ENCODE measurements at places on chromosomes 1 and 21.

DNA sequence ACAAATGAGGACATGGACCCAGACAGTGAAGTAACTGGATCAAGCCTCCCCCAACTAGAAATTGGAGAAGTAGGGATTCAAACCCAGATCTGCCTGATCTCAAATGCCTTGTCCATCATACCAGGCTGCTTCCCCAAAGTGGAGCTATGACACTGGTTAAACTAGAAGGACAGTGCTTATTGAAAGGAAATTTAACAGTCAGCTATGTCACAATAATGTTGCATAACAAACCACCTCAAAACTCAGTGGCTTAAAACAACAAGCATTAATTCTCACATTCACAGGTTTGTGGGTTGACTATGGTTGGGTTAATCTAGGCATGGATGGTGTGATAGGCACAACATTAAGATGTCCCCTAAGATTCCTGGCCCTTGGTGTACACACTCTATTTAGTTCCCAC is 107.1 kb downstream of the TAS1R2 start:
- DNase-seq: no peak

DNA sequence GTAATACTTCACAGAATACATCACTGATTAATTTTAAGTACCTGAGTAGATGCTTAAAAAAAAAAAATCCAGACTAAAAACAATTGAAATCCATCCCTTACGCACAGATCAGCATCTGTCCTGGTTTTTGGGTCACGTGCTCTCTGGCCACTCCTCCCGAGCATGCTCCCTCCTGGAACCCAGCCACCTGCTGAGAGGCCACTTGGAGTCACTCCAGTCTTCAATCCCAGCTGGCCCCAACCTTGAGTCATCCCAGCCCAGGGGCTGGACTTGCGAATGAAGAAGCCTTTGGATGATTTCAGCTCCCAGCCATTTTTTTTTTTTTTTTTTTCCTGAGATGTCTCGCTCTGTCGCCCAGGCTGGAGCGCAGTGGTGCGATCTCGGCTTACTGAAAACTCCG is 8.9 kb downstream of the MAP1LC3C start:
- DNase-seq: no peak

GRCh38 chr1:85411567-85412305 is 53.2 kb downstream of the DDAH1 start:
- DNase-seq: no peak

DNA sequence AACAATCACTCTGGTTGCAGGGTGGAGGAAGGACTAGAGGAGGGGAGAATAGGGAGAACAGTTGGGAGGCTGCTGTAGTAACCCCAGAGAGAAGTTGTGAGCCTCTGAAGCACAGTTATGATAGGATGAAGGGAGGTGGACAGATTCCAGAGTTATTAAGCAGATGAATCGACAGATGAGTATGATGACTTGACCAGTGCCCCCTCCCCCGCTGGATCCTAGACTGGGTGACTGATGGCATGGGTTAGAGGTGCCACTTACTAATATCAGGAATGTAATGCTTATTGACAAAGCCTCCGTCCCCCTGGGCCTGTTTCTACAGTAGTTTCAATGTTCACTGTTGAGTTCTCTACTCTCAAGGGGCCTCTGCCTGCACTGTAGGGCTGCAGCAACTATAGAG is 14.0 kb upstream of the TIPRL start:
- no peak for DNase-seq

DNA sequence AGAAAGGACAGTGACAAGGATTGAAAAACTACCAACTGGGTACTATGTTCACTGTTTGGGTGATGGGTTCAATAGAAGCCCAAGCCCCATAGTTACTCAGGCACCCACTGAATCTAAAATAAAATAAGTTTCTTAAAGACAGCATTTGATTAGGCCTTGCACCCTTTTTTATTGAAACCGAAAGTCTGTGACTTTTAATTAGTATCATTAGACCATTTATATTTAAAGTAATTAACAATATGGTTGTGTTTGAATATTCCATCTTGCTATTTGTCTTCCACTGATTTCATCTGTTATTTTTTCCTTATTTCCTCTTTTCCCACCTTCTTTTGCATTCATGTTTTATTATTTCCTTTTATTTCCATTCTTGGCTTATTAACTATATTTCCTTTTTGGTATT is 27.4 kb downstream of the KLHDC7A start:
- DNase-seq: no peak

- DNase-seq: no peak
These were observed 184.6 kb downstream of the SDCCAG8 start for GRCh38 chr1:243440406-243440805.

GRCh38 chr1:55928576-55928975 is 650.8 kb downstream of the PLPP3 start:
- no peak for DNase-seq

DNA sequence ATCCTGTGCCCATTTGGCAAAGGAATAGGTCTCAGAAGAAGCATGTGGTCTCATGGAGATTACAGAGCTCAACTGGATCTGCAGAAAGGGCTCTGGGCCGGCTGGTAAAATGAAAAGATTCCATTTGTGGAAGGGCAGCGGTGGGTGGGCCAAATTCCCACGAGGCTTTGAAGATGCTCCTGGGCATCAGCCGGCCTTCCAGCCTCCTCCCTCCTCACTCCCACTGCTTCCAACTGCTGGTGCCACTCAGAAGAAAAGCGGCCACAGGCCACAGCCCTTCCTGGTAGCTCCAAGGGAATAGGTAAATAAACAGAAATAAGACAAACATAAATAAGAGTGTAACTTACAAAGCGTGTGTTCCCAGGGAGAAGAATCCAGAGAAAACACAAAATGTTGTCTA is 136.3 kb upstream of the SLC44A3 start:
- no peak for DNase-seq

- DNase-seq: no peak
These were observed 47.0 kb downstream of the LAMC2 start for GRCh38 chr1:183233113-183233512.

GRCh38 chr1:57741521-57741920 is 317.7 kb upstream of the DAB1 start:
- no peak for DNase-seq

DNA sequence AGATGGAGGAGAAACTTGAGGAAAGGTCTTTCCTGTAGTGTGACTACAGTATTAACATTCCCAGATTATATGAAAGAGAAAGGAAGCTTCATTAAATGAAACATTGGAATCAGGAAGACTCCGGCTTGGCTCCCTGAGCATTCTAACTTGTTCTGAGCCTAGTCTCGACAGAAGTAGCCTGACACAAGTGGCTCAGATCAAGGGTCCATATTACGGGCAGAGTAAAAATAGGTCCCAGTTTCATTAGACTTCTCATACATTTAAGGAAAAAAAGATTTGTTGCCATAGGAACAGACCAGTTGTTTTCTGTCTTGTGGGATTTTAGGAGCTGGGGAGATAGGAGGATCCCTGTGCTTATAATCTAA is 12.8 kb downstream of the SMAP2 start:
- no peak for DNase-seq

GRCh38 chr1:206992790-206993189 is 22.5 kb upstream of the FCAMR start:
- no peak for DNase-seq

- DNase-seq: peak; percentile 91
These were observed 4.5 kb upstream of the MEF2D start for GRCh38 chr1:156504821-156505678.

DNA sequence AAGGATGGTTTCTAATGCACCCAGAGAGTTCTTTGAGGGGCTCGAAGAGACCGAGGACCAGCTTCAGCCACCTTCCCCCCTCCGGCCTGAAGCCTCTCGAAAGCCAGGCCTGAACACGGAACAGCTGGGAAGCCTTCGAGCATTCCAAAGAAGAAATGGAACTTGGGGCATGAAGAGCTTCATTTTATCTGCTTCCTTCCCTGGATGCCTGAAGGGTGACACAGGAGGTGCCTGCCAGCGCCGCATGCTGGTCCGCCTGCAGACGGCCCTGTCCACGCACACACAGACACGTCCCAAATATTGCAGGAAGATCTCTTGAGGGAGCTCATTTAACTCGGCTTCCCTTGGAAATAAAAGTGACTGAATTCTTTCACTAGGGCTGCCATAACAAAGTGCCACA is 73.7 kb downstream of the TOMM20 start:
- DNase-seq: no peak

- no peak for DNase-seq
These were observed 164.7 kb downstream of the GALNT2 start for GRCh38 chr1:230231774-230232145.

- DNase-seq: no peak
These were observed 64.0 kb downstream of the KCNAB2 start for GRCh38 chr1:6109688-6110087.

GRCh38 chr1:61083807-61084440 is 1.6 kb downstream of the NFIA start:
- no peak for DNase-seq

GRCh38 chr1:160399544-160400222 is 681 bp upstream of the VANGL2 start:
- no peak for DNase-seq

DNA sequence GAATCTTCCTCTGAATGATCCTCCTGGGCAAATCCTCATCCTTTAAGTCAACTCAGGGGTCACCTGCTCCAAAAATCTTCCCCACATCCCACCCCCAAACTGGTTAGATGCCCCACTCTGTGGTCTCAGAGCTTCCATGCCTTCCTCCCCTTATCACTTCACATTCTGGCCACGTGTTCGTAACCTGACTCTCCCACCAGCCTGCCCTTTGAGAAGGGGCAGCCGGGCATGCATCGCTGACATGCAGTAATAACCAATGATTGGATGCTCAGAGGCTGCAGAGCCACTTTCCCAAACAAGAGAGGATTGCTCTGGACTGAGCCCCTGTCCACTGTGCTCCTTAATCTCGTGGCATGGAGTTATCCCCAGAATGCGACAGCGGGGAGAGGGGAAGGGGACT is 7.0 kb downstream of the LELP1 start:
- DNase-seq: peak; percentile 27

GRCh38 chr1:40425198-40425597 is 25.1 kb upstream of the ZFP69B start:
- DNase-seq: no peak

DNA sequence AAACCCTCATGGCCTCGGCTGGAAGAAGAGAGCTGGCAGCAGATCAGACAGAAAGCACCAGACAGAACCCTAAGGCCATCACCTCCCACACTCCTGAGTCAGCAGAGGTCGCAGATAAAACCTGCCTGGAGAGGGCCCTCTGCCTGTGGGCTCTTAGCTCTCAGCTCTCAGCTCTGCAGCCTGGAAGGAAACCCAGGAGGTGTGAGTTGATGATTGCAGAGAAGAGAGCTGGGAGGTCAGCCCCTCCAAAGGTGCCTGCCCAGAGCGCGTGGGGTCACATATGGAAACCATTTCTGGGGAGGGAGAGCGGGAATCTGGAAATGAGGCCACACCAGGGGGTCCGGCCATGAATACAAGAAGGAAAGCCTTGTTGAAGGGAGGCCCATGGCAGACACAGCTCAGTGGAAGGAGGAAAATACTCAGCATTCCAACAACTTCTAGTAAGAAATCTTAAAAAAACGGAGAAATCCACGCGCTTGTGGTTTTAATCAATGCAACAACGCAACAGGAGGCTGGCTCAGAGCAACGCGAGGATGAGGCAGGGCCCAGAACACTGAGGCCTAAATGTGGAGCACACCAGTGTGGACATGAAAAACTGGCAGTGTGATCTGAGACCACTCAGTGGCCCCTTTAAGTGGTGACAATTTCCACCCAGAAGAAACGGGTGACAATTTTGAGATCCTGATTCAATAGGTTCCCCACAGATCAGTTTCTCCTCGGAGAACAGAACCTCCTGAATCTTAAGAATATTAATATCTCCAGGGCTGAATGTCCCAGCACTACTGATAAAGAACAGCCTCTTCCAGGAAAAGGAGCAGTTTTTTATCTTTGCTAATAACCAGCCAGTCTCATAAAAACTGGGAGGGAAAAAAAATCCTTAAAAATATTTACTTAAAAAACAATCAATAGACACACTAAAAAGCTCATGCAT is 45.7 kb downstream of the PSMG1 start:
- no peak for DNase-seq

DNA sequence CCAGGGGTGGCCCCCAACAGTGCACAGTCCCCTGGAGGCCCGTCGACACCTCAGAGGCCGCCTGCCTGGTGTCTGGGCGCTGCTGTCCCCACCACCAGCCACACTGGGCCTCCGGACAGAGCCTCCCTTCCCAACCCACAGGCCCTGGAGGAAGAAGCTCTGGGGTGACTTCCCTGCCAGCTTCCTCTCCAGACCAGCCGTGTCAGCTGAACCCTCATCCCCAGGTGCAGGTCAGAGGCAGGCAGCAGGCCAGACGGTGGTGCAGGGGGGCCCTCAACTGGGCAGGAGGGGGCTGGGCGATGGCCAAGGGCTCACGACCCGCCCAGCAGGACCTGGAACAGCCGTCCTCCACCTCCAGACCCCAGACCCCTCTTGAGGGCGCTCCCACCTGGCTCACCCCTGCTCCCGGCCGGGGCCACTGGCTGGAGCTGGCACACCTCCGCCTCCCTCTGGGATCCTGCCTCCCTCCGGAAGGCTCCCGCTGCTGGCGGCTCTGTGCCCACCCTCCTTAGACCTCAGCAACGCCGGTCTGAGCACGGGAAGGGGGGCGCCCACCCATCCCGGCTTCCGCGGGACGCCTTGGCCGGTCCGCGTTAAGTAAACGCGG is 520 bp downstream of the TNFRSF18 start:
- no peak for DNase-seq

DNA sequence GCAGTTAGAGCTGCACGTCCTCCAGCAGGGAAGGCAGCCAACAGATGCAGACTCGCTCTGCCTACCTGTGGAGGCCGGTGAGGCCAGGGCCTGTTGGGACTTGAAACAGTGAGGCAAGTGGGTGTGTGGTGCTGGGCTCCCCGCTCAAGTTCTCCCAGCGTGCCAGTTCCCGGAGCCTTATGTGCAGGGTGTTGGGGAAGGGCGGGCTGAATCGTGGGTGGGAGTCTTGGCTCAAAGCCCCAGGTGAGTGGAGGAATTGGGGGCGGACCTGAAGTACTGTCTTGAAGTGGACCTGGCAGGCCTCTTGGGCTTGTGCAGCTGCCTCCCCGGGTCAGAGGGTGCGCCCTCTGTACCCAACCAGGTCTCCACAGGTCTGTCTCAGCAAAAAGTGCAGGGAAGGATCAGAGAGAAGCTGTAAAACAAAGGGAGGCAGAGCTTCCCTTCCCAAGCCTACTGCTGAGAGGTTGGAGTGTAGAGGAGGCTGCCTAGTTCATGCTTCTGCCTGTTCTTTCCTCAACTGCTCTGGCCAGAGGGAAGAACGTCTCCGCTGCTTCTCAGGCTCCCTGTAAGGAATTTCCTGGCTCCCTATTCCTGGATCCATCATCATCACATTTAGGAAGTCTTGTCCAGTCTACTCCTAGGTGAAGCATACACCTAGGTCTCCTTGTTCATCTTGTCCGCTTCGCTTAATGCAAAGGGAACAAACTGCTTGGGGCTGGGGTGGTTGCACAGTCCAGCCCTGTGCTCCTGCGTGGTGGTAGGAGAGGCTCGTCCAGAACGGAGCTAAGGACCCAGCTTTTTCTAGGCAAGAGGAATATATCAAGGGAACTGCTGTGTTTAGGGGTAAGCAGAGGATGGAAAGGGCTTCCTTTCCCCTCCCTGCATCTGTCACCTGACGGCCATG is 14.9 kb downstream of the UTP11 start:
- DNase-seq: no peak

GRCh38 chr1:15408890-15409387 is 749 bp upstream of the EFHD2 start:
- DNase-seq: no peak

Data from NCI-H2107 (cell line).